ENCODE measurements at places on chromosomes 13 and 19.

DNA sequence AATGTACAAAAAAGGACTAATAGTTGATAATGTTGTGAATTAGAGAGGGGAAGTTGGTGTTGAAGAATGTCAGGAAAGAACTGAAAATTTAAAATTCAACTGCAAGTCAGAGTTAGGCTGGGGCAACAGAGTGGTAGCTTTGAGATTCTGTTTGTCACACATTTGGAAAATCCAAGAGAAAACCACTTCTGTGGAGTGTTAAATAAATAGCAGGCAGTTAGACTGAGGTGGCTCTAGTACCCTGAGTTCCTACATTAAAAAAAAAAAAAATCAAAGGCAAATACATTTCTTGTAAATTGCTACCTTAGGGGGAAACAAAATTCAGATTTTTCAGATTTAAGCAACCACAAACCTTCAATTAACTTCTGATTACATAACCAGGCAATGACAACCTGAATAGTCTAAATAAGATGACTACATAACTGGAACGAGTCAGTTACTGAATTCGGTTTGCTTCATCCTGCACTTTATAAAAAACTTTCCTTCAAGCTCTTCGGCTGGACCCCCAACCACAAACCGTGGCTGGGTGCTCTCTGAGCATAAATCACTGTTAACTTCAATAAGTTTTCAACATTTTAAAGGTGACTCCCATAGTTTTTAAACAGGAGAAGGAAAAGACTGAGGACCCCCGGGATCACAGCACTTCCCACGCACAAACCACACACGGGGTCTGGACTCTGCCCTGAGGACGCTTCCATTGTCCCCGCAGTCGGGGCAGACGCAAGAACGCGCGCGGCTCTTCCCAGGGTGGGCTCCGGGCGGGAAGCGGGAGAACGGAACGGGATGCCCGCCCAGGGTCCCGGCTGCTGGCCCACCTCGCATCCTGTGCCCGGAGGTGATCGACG, 725 bp downstream of the ZNF682 start:
- no peak for DNase-seq

- DNase-seq = no peak
These were observed 185.7 kb downstream of the RFC3 start for GRCh38 chr13:34003656-34004055.

- DNase-seq = no peak
These were observed 10.3 kb upstream of the RNF113B start for GRCh38 chr13:98187155-98187964.

DNA sequence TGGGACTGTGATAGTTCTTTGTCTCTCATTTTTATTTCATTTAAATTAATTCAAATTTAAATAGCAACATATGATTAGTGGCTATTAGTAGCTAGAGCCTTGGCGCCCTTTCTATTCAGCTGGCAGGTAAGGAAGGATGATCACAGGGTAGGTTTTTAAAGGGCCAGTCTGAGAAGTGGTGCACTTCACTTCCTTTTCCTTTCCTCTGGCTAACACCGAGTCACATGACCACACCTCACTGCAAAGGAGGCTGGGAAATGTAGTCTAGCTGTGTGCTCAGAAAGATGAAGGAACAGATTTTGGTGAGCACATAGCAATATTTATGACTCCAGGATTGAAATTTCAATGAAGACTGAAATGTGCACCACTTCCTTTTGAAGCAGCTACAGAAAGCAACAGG, 128.7 kb downstream of the TSHZ3 start:
- DNase-seq = peak; percentile 23

- no peak for DNase-seq
These were observed 229.3 kb downstream of the MYO16 start for GRCh38 chr13:108858676-108859075.

DNA sequence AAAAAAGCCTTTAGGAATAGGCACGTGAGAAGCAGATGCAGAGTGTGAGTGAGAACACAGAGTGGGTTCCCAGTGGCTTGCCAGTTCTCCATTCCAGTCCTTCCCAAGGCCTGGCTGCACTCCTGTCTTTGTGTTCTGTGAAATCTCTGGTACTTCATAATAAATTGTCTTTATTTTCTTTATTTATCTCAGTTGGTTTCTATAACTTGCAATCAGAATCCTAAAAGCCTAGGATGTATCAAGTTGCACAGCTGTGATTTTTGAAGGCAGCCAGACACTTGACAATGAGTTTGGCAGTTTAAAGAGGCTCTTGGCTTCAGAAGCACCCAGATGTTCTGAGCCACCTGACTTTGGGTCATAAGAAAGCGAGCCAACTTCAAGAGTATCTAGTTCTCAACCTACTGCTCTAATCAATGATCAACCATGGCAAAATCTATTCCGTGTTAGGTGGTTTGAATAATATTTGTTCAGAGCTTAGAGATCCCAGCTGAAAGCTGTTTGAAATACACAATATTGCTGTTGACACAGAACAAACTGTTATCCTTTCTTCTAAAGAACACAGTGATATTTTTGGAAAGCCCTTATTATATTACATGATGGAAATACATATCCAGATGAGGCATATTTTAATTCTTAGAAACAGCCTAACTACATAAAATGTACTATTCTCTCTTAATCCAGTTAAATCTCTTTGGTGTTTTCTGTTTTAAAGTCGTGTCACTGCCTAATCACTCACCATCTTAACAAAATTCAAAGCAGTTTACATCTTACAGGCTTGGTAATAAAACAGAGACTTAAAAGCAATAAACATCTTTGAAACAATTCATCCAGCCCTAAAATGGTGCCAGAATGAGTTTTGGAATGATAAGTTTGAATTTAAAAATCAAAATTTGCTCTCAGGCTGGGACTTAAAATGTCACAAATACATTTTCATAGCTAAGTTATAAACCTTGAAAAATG, 483.0 kb upstream of the NBEA start:
- DNase-seq = no peak

GRCh38 chr13:59950266-59950665, 213.5 kb downstream of the DIAPH3 start:
- no peak for DNase-seq

GRCh38 chr13:33862016-33862415, 44.1 kb downstream of the RFC3 start:
- no peak for DNase-seq

DNA sequence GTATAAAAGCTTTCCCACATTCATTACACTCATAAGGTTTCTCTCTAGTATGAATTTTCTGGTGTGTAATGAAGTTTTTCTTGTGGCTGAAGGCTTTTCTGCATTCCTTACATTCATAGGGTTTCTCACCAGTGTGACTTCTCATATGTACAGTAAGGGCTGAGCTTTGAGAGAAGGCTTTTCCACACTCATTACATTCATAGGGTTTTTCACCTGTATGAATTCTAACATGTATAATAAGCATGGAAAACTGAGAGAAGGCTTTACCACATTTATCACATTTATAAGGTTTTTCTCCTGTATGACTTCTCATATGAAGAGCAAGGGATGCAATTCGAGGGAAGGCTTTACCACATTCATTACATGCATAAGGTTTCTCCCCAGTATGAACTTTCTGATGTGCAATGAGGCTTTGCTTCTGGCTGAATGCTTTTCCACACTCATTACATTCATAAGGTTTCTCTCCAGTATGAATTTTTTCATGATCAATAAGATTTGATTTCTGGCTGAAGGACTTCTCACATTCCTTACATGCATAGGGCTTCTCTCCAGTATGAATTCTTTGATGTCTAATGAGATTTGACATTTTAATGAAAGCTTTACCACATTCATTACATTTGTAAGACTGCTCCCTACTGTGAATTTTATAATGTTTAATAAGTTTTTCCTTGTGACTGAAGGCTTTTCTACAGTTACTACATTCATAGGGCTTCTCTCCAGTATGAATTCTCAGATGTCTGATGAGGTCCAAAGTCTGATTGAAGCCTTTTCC, 42.6 kb downstream of the ZNF527 start:
- DNase-seq = no peak

GRCh38 chr13:45595965-45596364, 19.6 kb downstream of the ERICH6B start:
- DNase-seq = no peak

DNA sequence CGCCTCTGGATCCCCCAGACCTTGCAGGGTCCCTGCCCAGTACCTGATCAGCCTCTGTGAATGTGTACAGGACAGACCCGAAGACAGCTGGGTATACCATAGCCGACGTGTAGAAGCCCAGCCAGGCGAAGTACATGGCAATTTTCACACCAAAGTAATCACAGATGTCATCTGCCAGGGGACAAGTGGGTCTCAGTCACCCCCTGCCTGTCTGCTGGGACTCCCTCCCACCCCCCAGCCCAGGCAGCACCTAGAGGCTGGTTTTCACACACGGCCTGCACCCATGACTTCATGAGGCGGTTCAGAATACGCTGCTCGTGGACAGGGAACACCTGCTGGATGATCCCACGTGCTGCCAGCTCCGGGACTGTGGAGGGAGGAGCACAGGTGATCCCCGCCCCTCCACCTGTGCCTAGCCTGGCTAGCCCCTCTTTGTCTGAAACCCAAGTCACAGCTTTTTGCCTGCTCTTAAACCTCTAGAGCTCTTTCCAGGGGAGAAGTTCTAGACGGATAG, 3.6 kb downstream of the ANO8 start:
- no peak for DNase-seq

- no peak for DNase-seq
These were observed 40.5 kb upstream of the KCTD15 start for GRCh38 chr19:33756177-33756576.

DNA sequence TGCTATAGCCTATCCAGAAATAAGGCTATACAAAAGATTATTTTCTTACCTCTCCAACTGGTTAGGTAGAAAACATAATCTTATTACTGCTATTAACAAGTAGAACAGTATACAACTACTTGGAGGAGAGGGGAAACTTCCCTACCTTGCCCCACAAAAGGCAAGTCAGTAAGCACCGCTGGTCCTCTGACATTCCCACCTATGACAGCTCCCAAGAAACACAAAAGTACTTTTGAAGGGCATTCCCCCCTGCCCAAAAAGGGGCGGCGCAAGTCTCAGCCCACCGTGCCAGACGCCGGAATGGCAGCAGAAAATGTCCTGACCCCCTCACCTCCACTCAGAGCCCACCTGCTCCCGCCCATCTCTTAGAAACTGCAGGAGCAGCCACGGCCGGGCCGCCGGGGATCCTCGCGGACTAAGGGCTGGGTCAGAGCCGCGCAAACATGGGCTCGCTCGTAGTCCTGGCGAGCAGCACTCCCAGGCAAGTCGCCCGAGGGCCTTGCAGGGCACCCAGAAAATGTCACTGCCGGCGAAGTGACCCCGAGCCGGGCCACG, 437 bp downstream of the SUCLA2 start:
- DNase-seq = peak; percentile 9

DNA sequence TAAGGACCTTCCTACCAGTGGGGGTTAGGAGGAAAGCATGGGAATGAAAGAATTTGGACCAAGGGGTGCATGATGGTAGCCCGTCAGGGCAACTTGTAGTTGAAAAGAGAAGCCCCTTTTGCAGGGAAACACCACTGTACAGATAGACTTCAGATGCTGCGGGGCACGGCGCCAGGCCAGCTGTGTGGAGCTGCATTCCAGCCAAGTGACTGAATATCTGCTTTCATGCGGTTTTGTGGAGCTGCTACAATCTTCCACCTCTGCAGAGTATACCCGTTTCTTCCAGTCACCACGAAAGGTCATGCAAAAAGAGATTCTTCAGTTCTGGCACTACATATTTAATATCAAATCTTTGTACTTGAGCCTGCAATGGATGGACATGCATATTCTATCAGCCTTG, 104.7 kb downstream of the RGCC start:
- DNase-seq = peak; percentile 86

GRCh38 chr13:20773194-20774080, at the start of gene EEF1AKMT1:
Gene EEF1AKMT1, minus strand, starts transcription at chr13:20773961. Its CDS starts 16,363 bp downstream, at chr13:20757598.
- DNase-seq = peak; percentile 91

GRCh38 chr13:36275190-36276002, 22.2 kb downstream of the CCDC169 start:
- peak; percentile 51 for DNase-seq

GRCh38 chr13:76799696-76800095, 86.5 kb downstream of the KCTD12 start:
- DNase-seq = no peak

DNA sequence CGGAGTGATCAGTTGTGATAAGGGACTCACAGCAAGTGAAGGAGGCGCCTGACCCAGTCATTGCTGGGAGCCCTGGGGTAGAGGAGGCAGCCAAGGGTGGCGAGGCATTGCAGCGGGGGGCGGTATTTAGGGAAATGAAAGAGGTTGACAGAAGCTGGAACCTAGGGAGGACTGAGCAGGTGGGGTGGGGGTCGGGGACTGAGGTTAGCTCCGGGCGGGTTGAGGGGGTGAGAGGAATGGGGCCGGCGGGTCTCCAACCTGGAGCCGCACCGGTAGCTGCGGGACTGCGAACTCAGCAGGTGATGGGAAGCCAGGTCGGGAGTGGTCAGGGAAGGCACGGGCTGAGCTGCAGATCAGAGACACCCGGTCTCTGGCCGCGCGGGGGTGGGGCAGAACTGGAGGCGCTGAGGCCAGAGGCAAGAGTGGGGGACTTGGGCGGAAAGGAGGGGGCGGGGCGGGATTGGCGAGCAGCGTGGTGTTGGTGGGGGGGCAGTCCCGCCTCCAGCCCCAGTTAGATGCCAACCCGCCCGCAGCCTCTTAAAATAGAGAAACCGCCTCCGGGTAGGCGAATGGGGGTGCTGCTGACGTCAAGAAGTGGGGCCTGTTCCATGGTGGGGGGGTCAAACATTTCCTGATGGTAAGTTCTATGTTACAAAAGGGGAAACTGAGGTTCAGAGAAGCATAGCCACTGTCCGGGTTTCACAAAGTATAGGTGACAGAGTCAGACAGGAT, 1.5 kb downstream of the MAST3 start:
- DNase-seq = no peak

DNA sequence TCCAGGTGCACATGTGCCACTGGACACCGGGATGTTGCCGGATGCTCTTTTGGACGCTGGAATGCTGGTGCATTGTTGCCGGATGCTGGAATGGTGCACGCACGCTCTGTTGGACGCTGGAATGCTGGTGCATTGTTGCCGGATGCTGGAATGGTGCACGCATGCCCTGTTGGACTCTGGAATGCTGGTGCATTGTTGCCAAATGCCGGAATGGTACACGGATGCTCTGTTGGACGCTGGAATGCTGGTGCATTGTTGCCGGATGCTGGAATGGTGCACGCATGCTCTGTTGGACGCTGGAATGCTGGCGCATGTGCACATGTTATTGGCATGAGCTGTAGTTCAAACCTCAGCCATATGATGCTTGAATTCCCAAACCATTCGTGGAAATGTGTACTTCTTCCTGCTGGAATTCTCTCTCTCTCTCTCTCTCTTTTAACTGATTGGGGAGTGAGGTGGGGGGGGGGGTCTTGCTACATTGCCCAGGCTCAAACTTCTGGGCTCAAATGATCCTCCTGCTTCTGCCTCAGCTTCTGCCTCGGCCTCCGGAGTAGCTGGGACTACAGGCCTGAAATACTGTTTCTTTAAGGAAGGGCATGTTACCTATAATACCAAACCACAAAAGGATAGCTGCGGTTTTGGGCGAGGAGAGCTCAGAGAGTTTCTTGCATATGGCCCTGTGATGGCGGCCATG, 1.2 kb upstream of the MCF2L start:
- DNase-seq = peak; percentile 4

DNA sequence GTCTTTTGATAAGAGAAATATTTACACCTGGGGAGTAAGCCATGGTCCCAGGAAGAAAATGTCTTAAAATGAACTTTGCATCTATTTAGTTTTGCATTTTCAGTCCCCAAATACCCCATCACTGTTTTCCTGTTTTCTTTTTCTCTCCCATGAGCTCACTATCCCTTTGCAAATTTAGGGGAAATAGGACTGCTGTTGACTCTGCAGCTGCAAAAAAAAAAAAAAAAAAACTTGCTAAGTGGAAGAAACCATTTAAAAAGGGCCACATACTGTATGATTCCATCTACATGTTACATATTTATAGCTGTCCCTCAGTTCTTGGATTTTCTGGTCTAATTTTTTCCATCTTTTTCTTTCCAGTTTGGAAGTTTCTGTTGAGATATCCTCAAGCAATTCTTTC, 98.2 kb upstream of the SERP2 start:
- no peak for DNase-seq

Measured in EL (cell line).